Pancreas (tissue), 10 donors: ENCODE measurements at places on chromosomes 4 and X. TPM values are rescaled to one million over a fixed set of nuclear protein-coding genes. Genes with fewer than 3 reads are reported as not detected.

DNA sequence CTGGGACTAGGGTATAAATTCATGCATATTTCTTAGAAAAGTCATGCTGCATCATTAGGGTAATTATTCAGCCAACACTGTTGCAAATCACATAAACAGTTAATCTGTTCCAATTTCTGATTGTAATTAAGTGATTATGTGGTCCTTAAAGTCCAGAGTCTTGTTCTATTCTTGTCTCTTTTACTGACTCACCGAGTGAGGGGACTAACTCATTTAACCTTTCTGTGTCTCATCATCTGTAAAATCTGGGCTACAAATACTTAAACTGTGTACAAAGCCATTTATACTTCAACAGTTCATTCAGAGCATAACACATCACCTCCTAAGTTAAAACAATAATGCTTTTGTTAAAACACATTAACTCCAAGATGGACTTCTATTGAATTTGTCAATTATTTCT, 65.4 kb upstream of the KLHL13 start:
- no peak for DNase-seq

- DNase-seq: no peak
These were observed 16.0 kb downstream of the UBA6 start for GRCh38 chr4:67684839-67685531.

NUDT10 gene
- 0.30 TPM for polyA plus RNA-seq

GRCh38 chr4:148263802-148264201, 178.4 kb downstream of the NR3C2 start:
- no peak for DNase-seq

- no peak for DNase-seq
These were observed 65.4 kb upstream of the ENPP6 start for GRCh38 chr4:184282895-184283654.
